ENCODE measurements at places on chromosomes 2 and 18.

DNA sequence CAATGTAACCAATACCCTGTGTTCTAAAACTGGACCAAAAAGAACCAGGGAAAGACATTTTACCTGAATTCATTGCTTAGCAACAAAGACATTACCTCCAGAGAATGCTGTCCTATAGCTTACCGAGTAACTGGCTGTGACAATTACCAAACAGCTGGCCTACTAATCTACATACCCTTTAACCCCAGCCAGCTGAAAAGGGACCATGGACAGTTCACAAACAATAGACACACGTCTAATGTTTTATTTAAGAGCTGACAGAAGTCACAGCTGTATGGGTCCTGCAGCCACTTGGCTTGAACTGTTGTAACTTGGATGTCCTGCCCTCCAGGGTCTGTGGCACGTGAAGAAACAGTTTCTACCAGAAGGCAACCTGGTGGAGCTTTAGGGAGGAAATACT is 130.1 kb upstream of the EFEMP1 start:
- no peak for DNase-seq

GRCh38 chr2:118847762-118848172 is 319 bp upstream of the EN1 start:
- no peak for DNase-seq

- no peak for DNase-seq
Measured at GRCh38 chr2:71101656-71102055, 28.4 kb downstream of the MCEE start.

- no peak for DNase-seq
Measured at GRCh38 chr2:179022685-179023084, 27.3 kb downstream of the CCDC141 start.

DNA sequence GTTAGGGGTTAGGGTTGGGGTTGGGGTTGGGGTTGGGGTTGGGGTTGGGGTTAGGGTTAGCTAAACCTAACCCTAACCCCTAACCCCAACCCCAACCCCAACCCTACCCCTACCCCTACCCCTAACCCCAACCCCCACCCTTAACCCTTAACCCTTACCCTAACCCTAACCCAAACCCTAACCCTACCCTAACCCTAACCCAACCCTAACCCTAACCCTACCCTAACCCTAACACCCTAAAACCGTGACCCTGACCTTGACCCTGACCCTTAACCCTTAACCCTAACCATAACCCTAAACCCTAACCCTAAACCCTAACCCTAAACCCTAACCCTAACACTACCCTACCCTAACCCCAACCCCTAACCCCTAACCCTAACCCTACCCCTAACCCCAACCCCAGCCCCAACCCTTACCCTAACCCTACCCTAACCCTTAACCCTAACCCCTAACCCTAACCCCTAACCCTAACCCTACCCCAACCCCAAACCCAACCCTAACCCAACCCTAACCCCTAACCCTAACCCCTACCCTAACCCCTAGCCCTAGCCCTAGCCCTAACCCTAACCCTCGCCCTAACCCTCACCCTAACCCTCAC is 24.1 kb upstream of the RABL2A start:
- DNase-seq, result no peak

DNA sequence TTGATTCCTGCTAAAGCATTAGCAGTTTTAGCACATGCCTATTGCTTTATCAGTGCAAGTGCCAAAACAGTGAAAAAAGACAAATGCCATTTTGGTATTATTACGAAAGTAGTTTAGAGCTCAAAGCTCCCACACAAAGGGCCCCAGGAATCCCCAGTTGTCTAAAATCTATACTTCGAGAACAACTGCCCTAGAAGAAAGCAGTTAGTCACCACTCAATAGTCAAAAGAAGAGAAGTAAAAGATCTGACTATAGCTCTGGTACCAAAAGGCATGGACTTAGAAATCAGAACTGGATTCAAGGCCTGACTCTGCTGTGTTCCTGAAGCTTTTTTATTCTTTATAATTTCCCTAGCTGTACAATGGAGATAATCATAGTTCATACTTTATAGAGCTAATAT is 21.8 kb downstream of the SCN3A start:
- no peak for DNase-seq

GRCh38 chr2:235287375-235287733 is 206.5 kb upstream of the AGAP1 start:
- no peak for DNase-seq

DNA sequence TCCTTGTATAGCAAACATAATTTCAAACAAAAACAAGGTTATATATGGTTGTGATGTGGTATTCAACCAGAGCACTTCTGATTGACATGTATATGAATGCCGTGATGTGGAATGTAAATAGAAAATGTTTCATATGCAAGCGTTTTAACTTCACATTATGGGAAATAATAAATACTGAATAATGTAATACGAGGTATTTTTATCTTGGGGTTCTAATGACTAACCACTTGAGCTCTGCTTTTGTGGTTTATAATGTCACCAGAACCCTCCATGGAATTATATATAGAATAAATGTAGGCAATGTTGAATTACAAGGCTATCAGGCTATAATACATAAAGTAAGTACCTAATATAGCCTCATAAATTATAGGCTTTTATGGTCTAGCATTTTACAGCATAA is 72.4 kb downstream of the ZNF521 start:
- DNase-seq, result no peak

DNA sequence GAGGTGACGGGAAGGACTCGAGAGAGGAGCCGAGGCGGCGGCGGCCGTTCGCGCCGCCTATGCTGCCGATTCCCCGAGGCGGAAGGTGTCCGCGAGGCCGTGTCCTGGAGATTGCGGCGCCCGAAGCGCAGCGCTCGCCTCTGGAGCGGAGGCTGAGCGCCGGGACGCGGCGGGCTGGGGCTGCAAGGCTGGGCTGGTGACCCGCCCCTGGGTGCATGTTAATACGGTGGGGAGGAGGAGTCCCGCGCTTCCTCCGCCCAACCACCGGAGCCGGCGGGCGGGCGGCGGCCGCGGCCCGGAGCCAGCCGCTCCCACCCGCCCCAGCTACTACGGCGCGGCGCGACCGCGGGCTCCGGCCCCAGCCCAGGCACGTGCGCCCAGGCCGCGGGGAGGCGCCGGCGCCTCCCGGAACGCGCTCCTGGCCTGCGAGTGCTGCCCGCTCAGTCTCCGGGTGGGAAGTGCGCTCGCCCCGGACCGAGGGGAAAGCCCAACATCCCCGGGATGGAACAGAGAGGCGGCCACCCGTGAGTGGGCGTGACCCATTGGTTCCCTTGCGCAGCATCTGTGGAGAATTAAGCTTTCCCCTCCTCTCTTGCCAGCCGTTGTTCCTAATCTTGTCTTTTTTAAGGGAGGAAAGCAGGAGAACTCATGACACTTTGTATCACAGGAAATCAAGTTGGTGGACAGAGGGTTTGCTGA is at the start of gene DLGAP1:
Gene DLGAP1 (minus strand): TSS at position 195 of the 699 bp plus-strand sequence.
- peak; percentile 1 for DNase-seq

GRCh38 chr2:98909317-98910211 is 26.5 kb downstream of the CRACDL start:
- no peak for DNase-seq

DNA sequence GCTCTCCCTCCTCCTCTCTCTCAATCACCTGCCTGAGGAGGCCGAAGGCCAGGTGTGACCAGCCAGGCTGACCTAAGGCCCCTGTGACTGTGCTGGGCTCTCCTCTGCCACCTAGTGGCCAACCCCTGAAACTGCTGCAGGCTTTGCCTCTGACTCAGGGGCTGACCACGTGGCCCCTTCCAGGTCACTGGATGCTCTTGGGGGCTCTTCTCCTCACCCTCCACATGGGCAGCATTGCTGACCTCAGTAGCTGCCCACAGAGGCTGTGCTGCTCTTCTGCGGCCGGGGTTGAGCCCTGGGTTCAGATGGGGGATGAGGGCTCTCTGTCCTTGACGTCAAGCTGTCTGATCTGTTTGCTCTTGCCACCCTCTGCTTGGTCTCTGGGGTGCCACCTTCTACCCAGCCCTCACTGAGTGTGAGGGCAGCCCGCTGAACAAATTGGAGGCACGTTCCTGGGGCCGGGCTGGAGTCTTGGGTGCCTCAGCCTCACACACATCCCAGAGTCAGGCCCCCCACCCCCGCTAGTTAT is 122.7 kb downstream of the TWIST2 start:
- DNase-seq, result peak; percentile 28

GRCh38 chr2:39094717-39095363 is 26.0 kb downstream of the SOS1 start:
- DNase-seq, result peak; percentile 53

GRCh38 chr2:16682431-16683118 is 16.9 kb upstream of the CYRIA start:
- DNase-seq, result no peak

GRCh38 chr2:11891671-11892440 is 145.4 kb downstream of the LPIN1 start:
- no peak for DNase-seq

DNA sequence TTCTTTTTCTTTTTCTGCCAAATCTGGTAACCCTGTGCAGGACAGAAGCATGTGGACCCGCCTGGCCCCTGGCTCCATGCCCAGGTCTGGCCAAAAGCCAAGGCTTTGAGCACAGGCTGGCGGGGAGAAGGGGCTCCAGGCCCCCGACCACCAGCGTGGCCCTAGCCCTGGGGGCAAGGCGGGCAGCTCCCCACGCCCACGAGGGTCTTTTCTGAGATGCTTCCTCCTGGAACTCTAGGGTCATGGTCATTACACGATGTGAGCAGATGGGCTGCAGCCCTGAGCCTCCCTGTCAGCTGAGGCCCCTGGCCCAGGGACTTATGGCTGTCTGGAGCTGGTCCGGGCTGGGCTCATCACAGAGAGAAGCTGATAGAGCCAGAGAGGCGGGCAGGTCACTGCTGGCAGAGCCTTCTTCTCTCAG is 5.7 kb upstream of the OTOS start:
- no peak for DNase-seq

GRCh38 chr2:215437614-215438013 is 1.7 kb upstream of the FN1 start:
- DNase-seq, result no peak

- no peak for DNase-seq
Measured at GRCh38 chr2:6301426-6301825, 564.3 kb downstream of the CMPK2 start.

GRCh38 chr2:31660812-31661335 is 80.1 kb upstream of the SRD5A2 start:
- no peak for DNase-seq

DNA sequence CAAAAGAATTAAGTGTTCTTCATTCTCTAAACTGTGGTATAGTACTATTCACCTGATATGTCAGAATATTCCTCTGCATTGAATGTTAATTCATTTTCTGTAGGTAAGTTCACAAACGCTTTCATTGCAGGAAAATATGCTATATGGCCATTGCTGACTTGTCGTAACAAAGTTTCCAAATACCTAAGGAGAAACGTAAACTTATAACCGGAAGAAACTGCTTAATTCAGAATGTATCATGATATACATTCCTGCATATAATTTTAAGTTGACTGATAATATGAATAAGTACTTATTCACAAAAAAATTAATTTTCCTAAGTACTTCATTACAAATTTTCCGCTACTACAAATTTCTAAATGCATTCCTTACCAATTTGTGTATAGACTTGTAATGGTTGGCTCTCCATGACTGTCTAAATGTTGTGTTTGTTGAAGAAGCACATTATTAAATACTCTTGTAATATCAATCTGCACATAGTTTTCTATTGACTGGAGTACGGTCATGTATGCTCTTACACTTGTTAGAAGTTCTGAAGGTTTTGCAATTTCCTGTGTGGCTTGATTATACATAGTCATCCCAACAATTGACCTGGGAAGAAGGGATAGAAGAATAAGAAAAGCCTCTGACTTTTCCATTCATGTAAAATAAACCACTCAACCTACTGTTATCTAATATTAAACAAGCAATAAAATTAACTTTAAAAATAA is 85.4 kb downstream of the NCKAP1 start:
- no peak for DNase-seq
